ENCODE measurements at places on chromosomes 7 and 10.

DNA sequence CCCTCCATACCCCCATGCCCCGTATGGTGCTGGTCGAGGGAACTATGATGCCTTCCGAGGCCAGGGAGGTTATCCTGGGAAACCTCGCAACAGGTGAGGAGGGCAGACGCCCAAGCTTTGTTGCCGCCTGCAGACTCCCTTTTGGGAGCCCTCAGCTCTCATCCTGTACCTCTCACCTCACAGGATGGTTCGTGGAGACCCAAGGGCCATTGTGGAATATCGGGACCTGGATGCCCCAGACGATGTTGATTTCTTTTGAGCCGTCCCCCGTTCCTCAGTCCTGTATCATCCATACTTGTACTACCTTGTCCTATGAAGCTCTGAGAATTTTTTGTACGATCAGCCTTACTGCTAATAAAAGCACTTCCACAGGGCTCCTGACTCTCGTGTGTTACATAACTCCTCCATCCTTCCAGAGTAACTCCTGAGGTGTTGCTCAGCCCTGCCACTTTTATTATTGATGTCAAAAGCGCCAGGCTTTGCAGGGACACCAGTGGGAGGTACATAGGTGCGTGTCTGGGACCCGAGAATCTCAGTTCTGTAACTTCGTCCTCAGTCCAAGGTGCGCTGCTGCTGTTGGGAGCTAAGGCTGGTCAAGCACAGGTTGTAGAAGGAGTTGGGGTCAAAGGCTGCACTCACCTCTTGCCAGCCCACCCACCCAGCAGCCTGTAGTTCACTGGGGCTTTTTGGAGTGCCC is 1.1 kb downstream of the UFSP1 start:
- DNase-seq: no peak

DNA sequence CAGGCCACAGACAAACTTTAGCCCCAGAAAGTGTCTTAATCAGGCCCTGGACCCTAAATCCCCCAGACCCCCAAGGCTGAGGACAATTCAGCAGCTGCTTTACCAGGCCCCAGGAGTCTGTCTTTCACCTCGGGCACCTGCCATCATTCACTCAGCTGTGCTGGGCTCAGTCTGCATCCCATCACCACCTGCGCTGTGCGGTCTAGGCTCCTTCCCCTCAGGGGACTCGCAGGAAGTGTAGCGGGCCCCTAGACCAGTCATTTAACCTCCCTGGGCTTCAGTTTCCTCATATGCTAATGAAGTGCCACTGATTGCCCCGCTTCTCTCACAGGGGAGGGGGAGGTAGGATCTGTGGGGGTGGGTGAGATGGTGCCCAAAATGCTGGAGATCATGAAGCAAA is 76.4 kb upstream of the ZMIZ1 start:
- no peak for DNase-seq

DNA sequence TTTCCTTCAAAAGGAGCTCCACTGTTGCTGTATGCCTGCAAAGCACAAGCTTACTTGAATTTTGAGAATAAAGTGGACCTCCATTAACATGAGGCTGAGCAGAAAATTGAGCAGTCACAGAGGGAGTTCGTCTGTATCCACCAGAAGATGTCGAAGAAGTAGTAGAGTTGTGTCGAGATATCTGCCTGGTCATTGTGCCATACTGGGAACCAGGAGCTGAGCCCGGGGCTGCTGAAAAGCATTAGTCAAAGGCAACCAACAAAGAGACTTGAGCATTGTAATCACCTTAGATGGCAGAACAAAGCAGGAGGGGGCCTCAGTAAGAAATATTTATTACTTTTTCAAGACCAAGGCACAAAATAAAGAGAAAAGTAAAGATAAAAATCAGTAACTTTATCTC is 61.5 kb downstream of the PDSS1 start:
- no peak for DNase-seq

DNA sequence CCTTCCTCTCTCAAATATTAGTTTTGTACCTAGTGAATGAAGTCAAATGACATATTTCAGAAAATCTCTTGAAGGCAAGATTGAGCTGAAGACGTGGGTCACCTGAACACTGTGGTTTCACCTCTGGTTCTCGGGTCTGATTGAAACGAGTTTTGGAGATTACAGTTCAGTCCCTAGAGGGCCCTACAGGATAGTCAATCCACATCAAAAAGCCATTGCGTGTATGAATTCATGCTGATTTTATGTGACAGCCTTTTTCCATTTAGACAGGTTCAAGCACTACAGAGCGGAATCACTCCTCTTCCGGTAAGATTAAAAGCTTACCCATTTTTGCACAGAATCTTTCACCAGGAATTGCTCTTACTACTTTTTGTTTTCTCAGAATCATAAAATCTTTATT is 62.2 kb downstream of the VIM start:
- no peak for DNase-seq

GRCh38 chr10:85917601-85918000 is 449.0 kb downstream of the GRID1 start:
- DNase-seq: no peak

DNA sequence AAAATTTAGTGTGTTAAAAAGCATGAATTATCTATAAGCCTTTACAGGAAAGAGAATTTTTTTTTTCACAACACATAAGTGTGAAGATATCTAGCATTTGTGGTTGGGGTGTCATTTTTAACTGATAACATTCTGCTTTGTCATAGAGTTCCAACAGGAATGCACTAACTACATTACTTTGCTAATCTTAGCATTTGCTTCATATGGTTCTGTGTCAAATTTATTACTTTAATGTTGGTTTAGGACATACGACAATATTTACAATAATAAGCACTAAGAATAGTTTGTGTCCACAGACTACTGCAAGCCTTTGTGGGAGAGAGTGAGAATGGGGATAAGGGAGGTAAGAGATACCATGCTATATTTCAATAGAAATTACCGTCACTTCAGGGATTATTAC is 40.6 kb upstream of the MAGI2 start:
- DNase-seq: no peak

- DNase-seq: no peak
Observed at GRCh38 chr7:29300026-29300480, 105.5 kb downstream of the CHN2 start.
